Stimulated activated CD8-positive, alpha-beta memory T cell treated with anti-CD3 and anti-CD28 coated beads, Interleukin-4, amount 100 ng/mL, for 4 hours (primary cell): ENCODE measurements at places on chromosomes 5 and 9.

GRCh38 chr5:156474251-156474650 lies 147.3 kb downstream of the SGCD start:
- DNase-seq, result no peak

DNA sequence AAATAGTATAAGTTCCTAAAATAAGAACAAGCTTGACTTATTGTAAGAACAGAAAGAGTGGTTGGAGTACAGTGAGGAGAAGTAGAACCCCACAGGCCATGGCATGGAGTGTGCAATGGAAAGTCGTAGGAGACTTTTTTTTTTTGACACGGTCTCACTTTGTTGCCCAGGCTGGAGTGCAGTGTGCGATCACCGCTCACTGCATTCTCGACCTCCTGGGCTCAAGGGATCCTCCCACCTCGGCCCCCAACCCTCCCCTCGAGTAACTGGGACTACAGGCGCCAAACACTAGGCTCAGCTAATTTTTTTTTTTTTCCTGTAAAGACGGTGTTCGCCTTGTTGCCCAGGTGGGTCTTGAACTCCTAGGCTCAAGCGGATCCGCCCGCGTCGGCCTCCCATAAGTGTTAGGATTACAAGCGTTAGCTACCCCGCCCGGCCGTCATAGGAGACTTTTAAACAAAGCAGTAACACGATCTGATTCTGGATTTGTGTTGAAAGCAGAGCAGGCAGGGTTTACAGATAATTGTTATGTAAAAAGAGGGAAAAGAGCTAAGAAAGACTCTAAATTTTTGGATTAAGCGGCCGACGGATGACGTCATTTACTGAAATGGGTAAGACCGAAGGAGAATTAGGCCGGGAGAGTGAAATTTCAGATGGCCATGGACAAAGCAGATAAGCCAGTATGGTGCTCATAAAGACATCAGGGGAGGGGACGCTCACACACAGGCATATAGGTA lies 752 bp downstream of the TSTD2 start:
- no peak for DNase-seq

GRCh38 chr5:40238066-40238745 lies 441.5 kb upstream of the PTGER4 start:
- no peak for DNase-seq

- DNase-seq, result no peak
These were observed 88.7 kb upstream of the FAM169A start for GRCh38 chr5:74954919-74955318.

GRCh38 chr5:124395926-124396325 lies 350.5 kb downstream of the ZNF608 start:
- DNase-seq, result no peak

DNA sequence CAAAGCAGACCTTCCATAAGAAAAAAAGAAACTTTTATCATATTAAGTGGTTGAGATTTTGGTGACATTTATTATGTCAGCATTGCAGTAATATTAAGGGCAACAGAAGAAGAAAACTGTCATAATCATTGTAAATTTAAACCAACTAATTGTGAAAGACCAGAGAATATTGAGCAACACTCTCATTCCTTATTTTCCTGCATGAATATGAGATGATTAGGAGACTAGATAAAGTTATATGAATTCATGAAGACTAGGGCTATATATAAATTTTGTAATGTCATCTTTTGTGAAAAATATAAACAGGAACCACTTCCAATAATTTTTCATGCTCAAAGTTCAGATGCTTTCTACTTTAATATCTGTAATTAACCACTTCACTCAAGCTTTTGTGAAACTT lies 974.5 kb upstream of the CDH10 start:
- DNase-seq, result no peak
